T-cell (primary cell): ENCODE measurements at places on chromosomes 6 and 20.

DNA sequence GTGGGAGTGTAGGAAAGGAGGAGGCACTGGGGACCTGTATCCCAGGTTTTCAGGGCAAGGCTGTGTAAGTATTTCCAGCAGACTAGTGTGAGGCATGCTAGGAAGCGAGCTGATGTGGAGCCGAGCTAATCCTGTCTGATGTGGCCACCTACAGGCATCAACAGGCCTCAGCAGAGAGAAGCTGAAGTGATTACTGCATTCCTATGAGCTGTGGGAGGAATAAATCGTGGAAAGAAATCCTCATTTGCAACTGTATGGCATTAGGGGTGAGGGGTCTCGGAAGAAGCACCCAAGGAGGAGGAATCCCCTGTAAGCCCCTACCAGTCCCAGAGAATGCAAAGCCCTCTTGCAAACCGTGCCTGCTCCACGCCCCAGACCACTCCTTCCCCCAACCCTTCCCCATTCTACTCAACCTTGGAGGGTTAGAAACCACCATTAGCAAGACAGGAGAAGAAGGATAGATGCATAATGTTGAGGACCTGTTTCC lies 41.6 kb downstream of the C6orf15 start:
- H3K36me3 ChIP-seq = no peaks in the 10 kb centered on the region
- H3K4me3 ChIP-seq = no peak overlapping the region
- H3K27ac ChIP-seq = no peak overlapping the region
- H3K4me1 ChIP-seq = no peaks in the 10 kb centered on the region

DNA sequence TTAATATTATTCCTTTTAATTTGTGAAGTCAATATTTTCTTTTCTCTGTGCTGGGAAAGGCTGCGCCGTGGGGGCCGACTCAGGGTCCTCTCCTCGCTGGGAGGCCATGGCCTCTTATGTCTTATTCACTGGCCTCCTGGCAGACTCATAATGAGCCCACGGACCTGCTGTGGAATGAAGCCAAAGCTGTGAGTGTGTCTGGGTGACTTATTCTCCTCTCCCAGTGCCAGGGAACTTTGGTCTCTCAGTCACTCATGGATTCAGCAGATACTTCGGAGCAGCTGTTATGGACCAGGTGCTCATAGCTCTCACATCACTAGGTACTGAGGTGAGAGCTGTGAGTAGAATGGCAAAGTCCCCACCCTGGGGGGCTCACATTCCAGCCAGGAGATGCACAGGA lies 297.6 kb downstream of the CDH26 start:
- no peaks in the 10 kb centered on the region for H3K36me3 ChIP-seq
- H3K4me1 ChIP-seq = no peaks in the 10 kb centered on the region
- no peak for DNase-seq
- no peak overlapping the region for H3K27ac ChIP-seq
- H3K4me3 ChIP-seq = no peak overlapping the region
- peaks cover 4% of the 10 kb centered on the region for H3K27me3 ChIP-seq

DNA sequence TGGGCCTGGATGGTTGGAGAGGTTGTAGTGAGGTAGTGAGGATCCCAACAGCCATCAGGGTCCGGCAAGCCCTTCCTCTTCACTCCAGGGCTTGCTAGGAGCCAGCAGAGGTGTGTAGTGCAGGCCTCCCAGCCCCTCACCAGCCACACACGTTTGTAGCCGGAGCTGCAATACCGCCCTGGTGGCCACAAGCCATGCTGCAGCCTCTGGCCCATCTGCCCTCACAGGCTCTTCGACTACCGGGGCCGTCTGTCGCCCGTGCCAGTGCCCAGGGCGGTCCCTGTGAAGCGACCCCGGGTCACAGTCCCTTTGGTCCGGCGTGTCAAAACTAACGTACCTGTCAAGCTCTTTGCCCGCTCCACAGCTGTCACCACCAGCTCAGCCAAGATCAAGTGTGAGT lies 36.4 kb downstream of the EIF2S2 start:
- H3K27me3 ChIP-seq = no peaks in the 10 kb centered on the region
- no peak for DNase-seq
- no peak overlapping the region for H3K27ac ChIP-seq
- peaks cover 84% of the 10 kb centered on the region for H3K36me3 ChIP-seq
- no peaks in the 10 kb centered on the region for H3K4me1 ChIP-seq

DNA sequence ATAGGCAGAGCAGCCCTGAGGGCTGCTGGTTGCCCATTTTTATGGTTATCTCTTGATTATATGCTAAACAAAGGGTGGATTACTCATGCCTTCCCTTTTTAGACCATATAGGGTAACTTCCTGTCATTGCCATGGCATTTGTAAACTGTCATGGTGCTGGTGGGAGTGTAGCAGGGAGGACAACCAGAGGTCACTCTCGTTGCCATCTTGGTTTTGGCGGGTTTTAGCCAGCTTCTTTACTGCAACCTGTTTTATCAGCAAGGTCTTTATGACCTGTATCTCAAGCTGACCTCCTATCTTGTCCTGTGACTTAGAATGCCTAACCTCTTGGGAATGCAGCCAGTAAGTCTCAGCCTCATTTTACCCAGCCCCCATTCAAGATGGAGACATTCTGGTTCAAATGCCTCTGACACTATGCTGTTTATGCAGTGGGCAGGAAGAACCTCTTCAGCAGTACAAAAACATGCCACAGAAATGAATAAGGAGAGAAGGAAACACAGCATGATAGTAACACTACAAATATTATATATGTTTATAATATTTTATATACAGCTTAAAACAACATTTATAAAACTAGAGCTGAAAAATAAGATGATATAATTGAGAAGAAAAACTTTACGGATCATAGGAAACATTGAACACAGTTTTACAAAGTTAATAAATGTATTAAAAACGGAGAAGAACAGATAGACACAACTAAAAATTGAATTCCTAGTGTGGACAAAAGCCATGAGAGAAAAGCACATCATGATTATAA lies 58.9 kb upstream of the SAMD5 start:
- no peak overlapping the region for H3K27ac ChIP-seq
- peaks cover 13% of the 10 kb centered on the region for H3K27me3 ChIP-seq
- H3K4me1 ChIP-seq = no peaks in the 10 kb centered on the region
